CD8-positive, alpha-beta T cell (primary cell): ENCODE measurements at places on chromosomes 5 and 9.

- no peak for DNase-seq
Observed at GRCh38 chr5:143793249-143793648, 18.7 kb upstream of the HMHB1 start.

DNA sequence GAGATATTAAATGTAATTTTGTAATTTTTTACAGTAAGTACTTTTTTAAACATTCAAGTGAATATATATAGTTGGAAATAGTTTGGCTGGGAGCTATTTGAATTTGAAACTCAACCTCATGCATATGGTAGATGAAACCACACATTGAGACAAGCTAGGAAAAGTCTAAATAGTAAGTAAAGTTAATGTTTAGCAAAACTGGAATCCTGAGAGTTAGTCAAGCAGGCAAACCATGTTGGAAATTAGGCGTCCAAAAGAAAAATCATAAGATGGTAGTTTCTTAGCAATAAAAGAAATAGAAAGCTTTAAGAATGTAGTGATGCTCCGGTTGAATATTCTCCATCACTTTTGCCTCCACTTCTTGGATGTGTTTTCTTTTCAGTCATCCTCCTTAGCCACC, 657.1 kb upstream of the CDH10 start:
- DNase-seq, result no peak

GRCh38 chr5:43981556-43981955, 378.6 kb downstream of the NNT start:
- no peak for DNase-seq

GRCh38 chr5:148861696-148862095, 35.3 kb downstream of the ADRB2 start:
- DNase-seq, result no peak

DNA sequence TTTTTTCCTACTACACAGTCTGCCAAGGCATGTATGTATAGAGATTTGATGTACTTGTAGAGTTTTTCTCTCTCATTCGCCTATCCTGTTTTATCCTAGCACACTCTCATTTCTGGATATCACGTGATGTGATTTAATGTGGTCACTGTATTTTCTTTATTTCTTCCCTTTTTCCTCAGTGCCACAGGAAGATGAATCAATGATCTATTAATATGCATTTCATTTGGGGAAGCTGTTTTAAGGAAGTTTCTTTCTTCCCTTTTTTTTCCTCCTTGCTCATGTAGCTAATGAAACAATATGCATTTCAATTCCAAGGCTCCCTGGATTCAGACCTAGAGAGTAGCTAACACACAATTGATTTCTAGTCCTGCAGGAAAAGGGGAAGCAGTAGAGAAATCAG, 506.3 kb upstream of the WWC1 start:
- no peak for DNase-seq

DNA sequence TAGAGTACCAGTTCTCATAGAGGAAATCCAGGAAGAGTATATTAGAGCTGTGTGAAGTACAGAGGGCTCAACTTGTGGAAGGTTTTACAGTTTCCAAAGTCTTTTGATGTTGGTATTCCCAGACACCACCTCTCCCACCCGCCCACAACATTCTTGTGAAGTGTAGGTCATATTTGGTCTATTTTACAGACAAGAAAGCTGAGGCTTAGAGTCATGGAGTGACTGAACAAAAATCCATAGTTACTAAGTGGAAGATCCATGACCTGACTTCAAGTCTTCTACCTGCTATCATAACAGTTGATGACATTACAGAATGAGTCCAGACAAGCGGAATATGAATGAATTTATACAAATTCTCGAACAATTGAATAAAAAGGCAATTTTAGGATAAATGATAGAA, 187.1 kb upstream of the RPS23 start:
- DNase-seq, result no peak

- peak; percentile 4 for DNase-seq
Observed at GRCh38 chr9:75979362-75979761, 88.9 kb downstream of the PCSK5 start.

DNA sequence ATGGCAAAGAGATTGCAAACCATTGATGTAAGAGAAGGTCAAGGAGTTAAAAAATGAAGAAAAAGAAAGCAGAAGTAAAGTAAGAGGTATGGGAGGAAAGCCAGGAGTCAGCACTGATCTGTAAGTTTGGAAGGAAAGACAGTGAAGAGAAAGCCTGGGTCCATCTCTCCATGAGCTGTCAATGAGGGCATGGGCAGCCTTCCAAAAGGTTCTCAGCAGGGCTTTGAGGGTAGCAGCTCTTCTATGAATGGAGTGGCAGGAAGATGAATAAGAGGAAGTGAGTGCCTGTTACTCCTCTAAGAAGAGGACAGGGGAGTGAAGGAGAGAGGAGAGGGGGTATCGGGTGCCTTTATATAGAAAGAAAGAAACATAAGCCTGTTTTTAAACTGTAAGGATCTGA, 97.1 kb downstream of the ADCY2 start:
- DNase-seq, result no peak

DNA sequence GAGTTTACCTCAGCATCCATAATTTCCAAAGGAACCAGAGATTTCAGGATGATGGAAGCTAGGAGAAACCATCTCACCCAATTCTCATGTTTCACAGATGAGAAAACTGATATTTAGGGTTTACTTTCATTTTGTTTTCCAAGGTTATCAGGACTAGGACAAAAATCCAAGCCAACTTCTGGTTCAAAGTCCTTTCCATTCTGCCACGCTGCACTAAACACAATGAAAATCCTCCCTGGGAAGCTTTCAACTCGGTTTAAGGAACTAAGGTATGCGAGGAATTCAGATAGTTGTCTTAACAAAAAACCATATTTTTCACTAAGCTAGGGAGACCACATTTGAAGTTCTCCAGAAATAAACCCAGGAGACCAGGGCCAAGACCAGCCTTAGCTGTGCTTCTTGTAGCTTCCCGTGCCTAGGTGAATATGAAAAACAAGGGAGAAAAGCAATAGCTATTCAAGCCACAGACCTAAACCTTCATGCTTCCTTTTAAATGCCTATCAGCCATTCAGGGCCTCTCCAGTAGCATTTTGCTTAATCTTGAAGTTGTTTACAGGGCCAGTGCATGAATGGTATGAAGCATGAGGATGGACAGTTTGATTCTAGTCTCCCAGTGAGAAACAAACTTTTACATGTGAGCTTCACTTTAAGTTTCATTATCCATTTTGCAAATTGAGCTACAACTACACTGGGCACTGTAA, 167.9 kb downstream of the DENND1A start:
- no peak for DNase-seq

GRCh38 chr5:147845618-147846017, 14.1 kb upstream of the SPINK1 start:
- DNase-seq, result no peak

GRCh38 chr9:14205463-14205862, 108.5 kb downstream of the NFIB start:
- DNase-seq, result no peak
